HT1080 (cell line): ENCODE measurements at places on chromosomes 7 and 10.

DNA sequence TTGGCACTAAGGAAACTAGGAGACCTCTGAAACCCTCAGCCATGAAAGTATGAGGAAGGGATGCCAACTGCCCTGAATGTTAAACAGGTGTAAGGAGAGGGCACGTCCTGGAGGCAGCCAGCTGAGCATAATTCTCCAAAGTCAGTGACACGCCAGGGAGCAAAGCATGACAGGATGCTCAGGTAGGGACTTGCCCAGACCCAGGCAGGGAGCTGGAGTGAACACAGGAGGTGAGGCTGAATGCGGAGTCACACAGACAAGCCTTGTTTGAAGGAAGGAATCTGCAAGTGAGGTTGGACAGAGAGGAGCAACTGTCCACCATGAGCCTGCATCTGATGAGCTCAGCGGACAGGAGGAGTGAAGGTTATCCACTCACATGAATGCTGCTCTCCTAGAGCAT lies 41.5 kb downstream of the KLRG2 start:
- DNase-seq, result no peak

- no peak for DNase-seq
These were observed 162.9 kb downstream of the ST7 start for GRCh38 chr7:117116211-117116610.

DNA sequence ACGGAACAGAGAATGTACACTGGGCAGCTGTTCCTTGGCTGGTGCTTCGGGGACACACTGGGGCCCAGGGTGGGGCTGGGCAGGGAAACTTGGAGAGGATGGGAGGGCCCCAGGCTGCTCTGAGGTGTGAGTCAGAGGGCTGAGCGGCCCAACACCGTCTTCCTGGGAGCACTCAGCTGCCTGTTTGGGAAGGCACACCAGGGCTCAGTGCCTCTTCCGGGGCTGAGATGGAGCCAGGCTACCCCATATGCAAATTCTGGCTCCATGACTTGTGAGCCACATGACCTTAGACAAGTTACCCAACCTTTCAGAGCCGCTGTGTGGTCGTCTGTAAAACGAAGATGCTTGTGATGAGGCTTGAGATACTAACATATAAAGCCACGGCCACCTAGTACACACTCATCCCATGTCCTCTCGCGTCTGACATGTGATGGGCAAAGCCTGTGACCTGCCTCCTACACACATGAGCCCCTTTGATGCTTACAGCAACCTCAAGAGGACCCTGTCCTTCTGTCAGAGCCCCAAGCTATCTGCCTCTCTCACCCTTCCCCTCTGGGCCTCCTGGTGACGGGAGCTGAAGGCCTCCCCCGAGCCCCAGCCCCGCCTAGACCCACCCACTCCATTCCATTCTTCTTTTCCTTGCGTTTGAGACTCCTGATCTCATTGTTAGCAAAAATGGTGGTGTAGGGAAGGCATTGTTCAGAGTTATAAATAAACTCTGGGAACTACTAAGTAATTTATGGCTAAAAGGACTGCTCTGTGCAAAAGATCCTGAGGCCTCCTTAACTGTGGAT lies 26.1 kb downstream of the KLRG2 start:
- peak; percentile 40 for DNase-seq

- no peak for DNase-seq
These were observed 53.7 kb upstream of the MTPN start for GRCh38 chr7:136030867-136031318.

DNA sequence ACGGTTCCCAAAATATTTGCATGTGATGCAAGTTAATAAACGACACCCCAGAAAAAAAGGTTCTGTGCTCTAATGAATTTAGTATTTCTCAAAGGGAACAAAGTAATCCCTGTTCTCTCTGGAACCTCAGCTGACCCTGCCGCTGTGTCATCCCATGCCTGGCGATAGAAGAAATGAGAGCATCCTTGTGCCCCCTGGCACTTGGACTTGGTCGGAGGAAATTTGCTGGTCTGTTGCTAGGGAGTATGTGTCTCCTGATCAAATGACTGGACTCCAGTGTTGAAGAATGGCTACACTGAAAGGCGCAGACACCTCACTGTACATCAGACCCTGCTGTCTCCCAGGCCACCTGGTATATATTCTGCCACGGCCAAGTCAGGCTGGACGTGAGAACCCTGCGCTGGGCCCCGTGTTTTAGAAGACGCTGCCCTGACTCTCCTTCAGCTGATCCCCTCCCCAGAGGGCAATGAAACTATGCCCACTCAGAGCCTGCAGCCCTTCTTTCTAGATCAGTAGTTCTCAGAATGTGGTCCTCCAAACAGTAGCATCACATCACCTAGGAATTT lies 67.2 kb downstream of the THNSL1 start:
- no peak for DNase-seq

DNA sequence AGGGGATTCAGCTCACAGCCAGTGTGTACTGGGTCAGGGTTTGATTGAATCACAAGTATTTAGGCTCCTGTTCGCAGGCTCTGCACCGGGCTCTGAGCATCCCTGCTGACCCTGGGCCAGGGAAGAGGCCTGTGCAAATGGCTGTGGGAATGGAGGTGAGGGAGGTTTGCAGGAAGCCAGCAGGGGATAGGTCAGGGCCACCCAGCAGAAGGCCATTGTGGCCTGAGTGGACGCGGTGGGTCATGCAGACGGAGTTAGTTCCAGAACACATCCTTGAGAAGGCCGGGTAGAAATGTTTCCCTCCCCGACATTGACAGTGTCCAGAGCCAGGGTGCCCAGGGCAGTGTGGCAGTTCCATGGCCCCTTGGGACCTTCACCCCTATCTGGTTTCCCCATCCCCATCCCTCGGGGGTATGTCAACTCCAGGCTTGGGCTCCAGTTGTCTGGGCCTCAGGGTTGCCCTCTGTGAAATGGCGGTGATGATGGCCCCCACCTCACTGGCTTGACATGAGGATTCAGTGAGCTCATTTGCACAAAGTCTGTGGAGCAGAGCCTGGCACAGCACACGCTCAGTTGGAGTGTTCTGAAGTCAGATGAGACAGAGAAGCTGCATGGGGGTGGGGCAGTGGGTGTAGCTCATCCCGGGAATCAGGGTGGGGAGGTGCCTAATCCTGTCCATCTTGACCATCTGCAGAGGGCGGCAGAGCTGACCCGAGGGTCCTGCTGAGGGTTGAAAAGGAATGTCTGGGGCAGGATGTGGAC lies 107.6 kb downstream of the ADCY1 start:
- no peak for DNase-seq

DNA sequence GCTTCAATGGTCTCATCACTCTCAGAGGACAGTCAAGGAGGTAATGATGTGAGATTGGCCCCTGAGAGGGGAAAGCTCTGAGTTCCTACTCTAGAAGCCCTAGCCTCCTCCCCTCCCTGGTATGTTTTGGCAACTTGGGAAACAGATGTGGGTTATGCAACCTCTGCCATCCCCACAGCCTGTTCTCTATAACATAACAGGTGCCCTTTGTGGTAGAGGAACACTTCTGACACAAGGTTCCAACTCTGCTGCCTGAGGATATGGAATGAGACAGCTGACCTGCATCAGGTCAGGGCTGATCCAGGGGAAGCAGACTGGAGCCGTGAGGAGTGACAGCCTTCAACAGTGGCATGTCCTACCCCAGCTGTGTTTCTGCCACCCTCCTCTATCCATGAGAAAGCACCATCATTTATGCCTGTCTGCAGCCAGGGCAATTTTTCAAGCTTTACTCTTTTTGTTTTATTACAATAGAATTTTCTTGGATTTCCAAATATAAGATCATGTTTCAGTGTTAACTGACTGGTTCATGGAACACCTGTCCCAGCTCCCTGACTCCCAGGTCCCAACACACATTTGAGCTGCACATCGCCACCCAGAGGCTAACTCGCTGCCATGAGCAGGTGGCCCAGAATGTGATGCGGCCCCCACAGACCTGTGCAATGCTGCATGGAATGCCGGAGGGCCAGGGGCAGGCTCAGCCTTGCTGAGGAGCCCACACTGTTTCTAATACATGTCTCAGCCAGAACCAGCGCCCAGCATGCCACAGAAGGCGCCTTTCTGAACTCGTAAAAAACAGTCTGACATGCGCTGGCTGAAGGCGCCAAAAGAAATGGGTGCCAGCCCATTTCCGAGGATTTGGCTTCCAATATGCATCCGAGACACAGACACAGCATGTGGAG lies 124.8 kb upstream of the CHST15 start:
- DNase-seq, result no peak

- DNase-seq, result no peak
These were observed 205.5 kb upstream of the SEMA3D start for GRCh38 chr7:85392326-85392725.

DNA sequence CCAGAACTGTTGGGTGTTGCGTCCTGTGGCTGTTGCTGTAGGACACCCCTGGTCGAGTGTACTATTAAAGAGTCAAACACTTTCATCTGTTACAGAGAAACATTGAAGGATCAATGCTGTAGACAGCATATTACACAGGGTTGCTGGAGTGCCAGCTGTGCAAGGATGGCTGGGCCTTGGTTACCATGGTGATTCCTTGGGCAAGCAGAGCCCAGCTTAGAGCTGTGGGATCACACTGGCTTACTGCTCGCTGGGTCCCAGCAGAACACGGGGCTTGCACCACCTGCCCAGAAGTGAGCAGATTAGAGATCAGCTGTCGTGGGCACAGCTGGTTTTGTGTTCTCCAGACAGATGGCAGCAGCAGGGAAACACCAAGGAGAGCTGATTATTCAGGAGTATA lies 76.0 kb downstream of the GPR141 start:
- DNase-seq, result no peak

- DNase-seq, result peak; percentile 55
These were observed 161.2 kb downstream of the TAX1BP1 start for GRCh38 chr7:27901028-27901760.

DNA sequence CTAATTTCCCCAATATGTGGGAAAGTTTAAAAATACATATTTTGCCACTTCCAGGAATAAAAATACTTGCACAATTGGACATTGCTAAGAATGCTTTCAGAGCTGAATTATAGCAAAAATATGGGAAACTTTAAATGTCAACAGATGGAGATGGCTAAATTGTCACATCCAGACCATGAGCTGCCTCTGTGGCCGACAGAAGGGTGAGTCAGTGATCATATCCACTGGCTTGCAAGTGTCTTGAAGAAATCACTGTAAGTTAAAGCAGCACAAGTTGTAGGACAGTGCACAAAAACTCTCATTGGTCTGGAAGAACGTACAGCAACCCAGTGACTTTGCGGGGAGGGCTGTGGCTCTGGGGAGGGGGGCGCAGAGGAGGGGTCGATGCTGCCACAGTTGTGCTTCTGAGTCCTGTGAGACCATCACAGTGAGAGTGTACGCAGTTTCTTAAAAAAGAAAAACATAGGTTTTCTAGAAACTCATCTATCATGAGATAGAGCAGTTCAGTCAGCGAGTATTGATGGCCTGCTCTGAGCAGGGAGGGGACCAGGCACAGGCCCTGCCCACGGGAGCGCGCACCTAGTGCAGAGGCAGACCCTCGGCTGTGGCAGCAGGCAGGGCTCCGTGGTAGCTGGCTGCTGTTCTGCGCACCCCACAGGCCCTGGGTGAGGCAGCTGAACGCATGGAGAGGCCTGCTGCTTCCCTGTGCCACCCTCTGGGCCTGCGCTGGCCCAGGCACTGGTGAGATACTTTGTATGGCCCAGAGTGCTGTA lies 25.5 kb downstream of the LRRC27 start:
- DNase-seq, result no peak

DNA sequence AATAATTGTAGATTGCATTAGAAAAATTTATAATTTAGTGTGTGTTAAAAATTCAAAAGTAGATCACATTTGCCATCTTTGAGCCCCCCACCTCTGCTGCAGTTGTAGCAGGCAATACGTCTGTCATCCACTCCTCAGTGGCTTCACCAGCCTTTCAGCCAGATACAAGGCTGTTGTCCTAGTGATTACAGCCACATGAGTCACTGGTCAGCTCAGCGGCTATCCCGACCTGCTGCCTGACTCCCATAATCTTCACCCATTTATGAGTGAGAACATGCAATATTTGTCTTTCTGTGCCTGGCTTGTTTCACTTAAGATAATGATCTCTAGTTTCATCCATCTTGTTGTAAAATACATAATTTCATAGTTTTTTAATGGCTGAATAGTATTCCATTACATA lies 9.2 kb downstream of the OR2A5 start:
- DNase-seq, result peak; percentile 71

DNA sequence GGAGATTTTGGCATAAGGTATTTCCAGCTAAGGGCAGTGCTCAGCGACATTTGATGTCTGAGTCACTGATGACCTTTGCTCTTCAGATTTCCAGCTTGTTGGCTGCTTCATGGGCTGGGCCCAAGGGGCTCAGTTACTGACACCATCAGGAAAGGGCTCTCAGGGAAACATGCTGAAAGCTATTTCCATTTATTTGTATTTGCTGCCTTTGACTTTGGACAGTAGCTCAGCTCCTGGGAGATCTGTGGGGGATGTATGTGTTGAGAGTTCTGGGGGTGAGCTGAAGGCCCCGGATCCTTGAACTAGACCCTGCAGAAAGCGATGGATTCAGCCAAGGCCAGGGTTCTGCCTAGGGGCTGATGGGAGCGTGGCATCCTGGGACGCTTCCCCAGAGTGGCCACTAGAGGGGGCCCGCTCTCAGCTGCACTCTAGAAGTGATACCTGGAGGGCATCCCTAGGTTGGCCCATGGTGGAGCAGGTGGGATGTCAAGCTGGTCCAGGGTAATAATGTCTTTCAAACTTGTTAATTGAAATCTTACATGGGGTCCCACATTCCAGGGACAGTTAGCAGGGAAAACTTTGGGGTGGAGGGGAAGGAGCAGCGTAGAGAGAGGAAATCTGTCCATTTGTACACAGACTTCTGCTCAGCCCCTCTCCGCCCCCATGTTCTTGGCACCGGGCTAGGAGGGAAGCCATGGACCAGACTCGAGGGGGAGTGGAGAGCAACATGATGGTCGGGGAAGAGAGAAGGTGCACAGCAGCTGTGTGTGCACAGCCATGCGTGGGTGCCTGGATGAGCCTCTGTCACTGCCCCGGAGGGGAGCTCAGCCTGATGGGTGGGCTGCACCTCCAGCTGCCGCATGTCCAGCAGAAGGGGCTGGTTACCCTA lies 3.0 kb upstream of the BTBD16 start:
- DNase-seq, result peak; percentile 52

DNA sequence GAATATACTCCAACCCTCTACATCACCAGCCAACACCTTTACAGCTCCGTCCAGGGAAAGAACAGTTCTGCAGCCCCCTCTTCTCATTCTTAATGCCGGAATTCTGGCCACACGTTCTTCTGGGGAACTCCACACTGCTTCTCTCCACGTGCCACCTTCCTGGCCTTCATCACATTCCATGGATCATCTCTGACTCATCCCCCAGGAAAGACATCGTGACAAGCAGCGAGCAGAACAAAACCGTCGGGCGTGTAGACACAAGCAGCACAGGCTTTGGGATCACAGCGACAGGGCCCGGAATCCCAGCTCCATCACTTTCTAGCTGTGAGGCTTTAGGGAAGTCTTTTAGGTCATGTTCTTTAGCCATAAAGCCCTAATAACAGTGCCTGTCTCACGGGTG lies 590.3 kb upstream of the FOXK1 start:
- peak; percentile 59 for DNase-seq
